Skeletal muscle cell (primary cell): ENCODE measurements at places on chromosomes 6 and 20.
A peak's percentile ranks its signal among the peaks of the same experiment; 100 is the strongest.

GRCh38 chr6:93927731-93928130 is 508.4 kb upstream of the EPHA7 start:
- no peak for DNase-seq

GRCh38 chr6:48817333-48818051 is 645.6 kb downstream of the MMUT start:
- peak; percentile 46 for DNase-seq

DNA sequence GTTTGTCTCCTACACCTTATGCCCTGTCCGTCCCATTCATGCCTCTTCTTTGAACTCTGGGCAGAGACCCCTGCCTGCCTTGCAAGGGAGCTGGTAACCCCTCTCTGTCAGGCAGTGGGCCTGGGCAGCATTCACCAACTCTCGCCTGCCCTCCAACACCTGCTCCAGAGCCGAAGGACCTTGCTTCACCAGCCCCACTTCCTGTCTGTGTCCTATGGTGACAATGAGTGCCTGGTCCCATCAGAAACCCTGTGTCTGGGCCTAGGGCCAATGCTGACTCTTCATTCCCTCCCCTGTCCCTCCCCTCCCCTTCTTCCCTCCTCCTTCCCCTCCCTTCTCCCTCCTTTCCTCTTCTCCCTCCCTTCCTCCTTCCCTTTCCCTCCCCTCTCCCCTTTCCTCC is 22.8 kb upstream of the PCMTD2 start:
- no peak for DNase-seq

DNA sequence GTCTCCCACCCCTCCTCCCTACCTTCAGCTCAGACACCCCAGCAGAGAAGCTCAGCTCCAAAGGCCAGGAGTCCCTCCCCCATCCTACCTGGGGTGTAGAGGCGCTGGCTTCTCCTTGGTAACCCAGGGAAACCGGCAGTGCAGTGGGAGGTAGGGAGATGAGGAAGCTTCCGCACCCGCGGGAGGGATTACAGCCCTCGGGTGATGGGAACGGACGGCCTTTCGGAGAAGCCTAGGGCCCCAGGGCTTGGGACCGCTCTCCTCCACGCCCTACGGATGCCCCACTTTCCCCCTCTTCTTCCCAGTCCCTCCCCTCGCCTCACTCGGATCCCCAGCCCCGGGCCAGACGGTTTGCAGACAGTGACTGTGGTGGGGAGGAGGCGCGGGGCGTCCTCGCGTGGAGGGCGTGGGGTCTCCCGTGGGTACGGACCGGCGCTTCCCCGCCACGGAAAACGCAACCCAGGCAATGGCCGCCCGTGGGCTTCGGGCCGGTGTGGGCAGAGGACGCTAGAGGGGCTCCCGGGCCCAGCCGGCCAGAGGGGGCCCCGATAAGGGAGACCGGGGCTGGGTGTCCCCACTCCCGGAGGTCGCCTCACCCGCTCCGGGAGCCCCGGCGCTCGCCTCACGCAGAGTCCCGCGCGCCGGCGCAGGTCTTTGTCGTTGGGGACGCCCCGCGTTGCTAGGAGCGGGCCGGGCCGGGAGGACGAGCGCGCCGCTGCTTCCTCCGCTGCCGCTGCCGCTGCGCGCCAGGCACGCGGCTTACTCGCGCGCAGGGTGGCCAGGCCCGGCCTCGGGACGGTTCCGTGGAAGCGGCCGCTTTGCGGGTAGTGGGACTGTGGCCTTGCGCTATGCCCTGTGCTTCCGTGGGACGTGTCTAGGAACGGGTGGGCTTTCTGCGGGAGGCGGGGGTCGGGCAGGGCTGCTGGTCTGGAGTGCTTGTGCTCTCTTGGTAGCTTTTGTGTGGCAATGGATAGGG is 15.8 kb downstream of the AARS2 start:
- no peak for DNase-seq

DNA sequence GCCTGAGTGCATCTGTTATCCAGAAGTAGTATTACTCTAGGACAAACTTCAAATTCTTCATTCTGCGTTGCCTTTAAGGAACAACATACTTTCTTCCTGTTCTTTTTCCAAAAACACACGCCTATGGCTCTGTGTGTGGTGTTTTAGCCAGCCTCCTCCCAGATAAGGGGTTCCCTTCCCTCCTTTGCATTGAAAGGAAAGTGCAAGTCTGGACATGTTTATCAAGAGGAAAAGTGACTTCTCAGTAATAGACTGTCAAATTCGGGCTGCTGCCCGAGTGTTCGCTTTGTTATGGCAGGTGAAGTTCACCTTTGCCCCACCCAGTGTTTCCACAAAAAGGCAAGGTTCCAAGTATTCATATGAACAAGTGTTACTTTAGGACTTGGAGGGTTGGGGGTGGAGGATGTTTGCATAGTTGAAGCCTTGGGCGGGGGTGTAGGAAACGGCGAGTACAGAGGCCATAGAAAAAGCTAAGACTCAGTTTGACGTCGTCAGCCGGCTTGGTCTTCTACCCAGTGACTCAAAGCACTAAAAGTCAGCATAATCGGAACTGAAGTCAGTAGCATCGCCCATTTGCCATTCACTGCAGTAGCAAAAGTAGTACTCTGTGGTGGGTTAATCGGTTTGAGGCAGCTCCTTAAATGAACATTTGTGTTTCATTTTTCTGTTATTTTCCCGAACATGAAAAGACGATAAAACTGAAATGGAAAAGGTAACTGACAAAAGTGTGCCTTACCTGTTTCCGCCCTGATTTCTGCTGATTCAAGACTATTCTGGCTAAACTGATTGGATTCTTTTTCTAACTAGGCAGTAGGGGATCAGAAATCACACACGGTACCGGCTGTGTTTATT is 12.5 kb downstream of the PRDM1 start:
- no peak for DNase-seq

- DNase-seq = peak; percentile 95
Observed at GRCh38 chr20:38270869-38271605, 10.5 kb upstream of the KIAA1755 start.

DNA sequence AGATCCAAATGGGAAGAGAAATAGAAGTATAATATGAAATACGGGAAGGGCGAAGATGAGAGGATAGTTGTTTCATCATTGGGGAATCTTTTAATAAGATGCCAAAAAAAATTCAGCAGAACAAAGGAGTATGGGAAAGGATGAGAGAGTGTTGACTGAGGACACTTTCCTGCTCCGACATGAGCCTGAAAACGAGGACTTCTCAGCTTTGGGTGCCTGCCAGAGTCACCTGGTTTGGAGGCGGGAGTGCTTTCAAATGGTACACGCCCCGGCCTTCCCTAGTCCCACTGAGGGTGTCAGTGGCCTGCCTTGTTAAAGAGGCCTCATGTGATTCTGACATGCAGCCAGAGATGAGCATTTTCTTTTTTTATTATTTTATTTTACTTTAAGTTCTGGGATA is 250.9 kb downstream of the ANKRD60 start:
- DNase-seq = no peak

GRCh38 chr6:12081771-12082170 is 69.7 kb downstream of the HIVEP1 start:
- DNase-seq = no peak

DNA sequence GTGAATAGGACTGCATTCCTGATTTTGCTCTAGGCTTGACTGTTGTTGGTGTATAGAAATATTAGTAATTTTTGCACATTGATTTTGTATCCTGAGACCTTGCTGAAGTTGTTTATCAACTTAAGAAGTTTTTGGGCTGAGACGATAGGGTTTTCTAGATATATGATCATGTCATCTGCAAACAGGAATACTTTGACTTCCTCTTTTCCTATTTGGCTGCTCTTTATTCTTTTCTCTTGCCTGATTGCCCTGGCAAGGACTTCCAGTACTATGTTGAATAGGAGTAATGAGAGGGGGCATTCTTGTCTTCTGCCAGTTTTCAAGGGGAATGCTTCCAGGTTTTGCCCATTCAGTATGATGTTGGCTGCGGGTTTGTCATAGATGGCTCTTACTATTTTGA is 13.4 kb downstream of the HLA-DOB start:
- no peak for DNase-seq

DNA sequence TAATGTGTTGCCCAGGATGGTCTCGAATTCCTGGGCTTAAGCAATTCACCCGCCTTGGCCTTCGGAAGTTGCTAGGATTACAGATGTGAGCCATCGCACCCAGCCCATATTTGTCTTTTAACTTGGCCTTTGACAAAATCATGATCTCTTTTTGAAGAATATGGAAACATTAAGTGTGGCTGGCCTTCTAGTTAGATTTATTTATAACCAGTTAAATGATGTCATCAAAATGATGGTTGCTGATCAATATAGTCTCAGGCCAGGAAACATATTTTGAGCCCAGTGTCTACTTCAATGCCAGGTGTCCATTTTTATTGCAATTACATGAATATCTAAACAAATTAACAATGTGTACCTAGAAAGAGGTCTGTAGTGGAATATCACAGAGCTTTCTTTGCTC is 69.4 kb downstream of the TMEM200A start:
- no peak for DNase-seq
